Stimulated activated CD4-positive, alpha-beta T cell treated with anti-CD3 and anti-CD28 coated beads, Interleukin-2, amount 100 ng/mL, for 4 hours (primary cell): ENCODE measurements at places on chromosomes 12 and 14.

DNA sequence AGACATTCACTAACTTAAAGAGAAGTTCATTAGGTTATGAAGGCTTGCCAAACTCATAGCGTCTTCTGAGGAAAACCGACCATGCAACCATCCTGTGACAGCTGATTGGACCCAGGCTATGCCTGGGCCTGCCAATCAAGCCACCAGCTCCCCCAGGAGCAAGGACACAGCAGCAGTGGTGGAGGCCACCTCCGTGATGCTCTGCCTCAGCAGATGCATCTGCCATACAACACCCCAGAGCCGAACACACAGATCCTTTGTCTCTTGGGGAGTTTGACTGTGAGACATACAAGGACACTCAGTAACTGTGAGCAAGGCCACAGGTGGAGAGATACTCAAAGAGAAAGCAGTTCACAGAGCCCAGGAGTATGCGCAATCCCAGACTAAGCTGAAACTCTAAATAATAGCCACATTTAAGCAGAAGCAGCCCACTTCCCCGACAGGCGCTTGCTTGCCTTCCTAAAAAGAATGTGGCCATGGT lies 10.0 kb upstream of the CNIH1 start:
- DNase-seq = no peak

- no peak for DNase-seq
These were observed 32.7 kb downstream of the TSPAN11 start for GRCh38 chr12:30959110-30959710.

DNA sequence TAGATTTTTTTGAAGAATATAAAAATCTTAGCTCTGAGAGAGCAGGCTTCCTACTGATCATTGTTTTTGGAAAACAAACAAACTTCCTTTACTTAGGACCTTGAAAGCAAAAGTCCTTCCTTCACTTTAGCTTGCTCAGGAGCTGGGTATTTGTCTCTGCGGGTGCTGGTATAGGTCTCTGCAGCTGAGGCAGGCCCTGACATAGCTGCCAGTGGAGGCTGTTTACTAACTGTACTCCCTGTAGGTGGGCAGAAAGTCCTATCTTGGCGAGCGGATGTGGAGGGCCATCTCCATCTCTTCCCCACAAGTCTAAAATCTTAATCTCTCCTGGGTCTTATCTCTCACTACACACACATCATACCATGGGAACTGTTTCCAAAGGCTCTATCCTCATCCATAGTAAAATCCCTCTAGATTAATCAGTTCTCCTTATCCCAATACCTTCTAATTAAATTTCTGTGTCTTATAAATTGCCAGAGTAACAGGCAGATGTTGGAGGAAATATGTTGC lies 4.1 kb upstream of the MIA2 start:
- no peak for DNase-seq

DNA sequence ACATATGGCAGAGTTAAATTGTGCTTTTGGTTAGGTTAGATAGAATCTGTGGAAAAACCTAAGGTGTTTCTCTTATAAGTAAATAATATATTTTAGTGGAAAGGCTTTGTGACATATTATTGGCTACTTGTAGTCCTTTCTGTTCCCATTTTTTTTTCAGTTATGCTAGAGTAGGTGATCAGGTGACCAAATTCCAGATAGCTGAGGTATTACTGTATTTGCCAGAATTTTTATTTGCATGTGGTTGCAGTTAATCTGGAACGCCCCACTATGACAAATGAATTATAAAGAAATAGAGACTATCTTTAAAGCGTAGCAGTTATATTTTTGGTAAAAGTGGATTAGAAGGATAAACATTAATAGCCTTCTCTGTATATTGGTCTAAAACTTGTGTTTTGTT lies 52.0 kb downstream of the ARHGAP5 start:
- no peak for DNase-seq

DNA sequence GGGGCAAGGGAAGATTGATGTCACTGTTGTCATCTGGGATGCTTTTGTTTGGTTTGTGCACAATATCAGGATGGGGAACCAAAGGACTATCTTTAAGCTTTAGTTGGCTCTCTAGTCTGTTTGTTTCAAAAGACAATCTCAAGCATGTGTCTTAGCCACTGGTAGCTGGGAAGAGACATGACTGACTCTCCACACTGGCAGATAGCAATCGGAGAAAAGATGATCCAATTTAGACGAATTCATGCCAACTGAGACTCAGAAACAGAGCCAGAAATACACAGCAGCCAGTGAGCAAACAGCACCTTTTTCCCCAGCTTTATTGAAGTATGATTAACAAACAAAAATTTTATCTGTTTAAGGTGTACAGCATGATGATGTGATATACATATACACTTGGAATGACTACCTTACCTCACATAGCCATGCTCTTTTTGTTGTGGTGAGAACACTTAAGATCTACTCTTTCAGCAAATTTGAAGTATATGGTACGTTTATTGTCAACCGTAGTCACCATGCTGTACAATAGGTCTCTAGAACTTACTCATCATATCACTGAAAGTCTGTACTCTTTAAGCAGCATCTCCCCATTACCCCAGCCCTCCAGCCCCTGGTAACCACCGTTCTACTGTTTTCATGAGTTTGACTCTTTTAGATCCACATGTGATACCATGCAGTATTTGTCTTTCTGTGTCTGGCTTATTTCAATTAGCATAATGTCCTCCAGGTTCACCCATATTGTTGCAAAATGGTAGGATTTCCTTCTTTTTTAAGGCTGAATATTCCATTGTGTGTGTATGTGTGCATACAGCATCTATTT lies 50.6 kb downstream of the DUSP16 start:
- DNase-seq = no peak

DNA sequence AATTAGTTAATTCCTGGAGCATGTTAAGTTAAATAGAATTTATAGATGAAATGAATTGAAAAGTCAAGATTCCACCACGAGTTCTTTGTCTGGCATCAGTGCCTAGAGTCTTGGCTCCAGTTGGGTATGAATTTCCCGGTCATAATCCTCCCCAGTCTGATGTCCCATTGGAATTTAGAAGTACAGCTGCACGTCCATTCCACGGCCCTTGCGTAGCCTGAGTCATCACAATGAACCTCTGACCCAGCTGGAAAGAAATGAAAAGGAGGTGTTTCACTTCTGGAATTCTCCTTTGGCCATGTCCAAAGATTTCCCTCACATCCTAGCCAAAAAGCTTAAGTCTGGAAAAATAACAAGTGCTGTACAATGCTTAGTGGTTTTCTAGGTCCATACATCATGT lies 122.7 kb downstream of the KICS2 start:
- no peak for DNase-seq

DNA sequence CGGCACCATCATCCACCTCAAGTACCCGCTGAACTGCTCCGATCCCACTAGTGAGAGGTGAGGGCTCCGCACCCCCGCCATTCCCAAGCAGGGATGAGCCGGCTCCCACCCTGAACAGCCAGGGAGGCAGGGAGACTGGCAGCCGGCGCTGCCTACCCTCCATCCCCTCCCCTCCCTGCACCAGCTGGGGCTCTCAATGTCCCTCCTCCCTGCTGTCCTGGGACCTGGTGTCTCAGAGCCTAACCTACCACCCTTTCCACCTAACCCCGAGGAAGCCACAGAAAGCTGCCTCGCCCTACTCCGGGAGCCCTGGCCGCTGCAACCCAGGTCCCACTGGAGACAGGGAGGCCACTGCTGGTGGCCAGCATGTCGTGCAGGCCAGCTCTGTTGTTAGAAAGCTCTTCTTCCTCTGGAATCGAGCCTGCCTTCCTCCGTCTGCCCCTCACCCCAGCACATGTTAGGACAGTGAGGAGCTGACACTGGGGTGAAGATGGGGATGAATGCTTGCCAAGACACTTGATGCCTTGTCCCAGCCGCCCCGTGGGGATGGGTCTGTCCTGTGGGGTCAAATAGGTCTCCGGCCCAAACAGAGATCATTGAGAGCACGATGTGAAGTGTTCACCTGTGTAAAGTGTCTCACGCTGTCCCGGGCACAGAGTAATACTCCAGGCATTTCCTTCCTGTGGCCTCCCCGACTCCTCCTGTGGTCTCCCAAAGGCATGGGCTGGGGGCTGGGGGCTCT lies 1.1 kb downstream of the PTPN6 start:
- no peak for DNase-seq

GRCh38 chr12:15562263-15562662 lies 226.9 kb downstream of the EPS8 start:
- no peak for DNase-seq

DNA sequence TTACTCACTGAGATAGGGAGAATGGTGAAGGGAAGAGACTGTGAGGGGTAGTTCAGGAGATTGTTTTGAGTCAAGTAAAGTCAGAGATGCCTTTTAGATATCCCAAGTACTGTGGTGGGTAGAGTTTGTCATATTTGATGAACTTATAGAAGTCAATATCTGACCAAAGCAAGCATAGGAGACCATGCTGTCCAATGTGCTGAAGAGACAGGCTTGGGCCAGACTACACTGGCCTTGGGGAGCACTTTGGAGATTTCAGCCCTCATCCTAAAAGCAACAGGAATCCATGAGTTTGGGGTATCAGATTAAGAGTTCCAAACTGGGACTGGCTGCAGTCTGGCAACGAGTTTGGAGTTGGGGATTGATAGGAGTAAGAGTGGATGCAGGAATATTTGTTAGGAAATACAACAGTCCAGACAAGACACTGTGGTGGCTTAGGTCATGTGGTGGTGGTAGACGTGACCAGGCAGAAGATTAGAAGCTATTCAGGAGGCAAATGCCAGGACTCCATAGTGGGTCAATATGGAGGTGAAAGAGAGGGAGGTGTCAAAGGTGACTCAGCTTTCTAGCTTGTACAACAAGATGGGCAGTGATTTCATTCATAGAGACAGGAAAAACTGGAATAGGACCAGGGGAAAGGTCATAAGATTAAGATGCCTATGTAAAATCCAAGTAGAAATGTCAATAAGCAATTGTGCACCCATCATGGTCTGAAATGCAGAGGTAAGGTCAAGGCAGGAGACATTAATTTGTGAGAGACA lies 81.9 kb downstream of the FAR2 start:
- no peak for DNase-seq

- no peak for DNase-seq
These were observed 61.6 kb upstream of the ZFP36L1 start for GRCh38 chr14:68854421-68854820.

DNA sequence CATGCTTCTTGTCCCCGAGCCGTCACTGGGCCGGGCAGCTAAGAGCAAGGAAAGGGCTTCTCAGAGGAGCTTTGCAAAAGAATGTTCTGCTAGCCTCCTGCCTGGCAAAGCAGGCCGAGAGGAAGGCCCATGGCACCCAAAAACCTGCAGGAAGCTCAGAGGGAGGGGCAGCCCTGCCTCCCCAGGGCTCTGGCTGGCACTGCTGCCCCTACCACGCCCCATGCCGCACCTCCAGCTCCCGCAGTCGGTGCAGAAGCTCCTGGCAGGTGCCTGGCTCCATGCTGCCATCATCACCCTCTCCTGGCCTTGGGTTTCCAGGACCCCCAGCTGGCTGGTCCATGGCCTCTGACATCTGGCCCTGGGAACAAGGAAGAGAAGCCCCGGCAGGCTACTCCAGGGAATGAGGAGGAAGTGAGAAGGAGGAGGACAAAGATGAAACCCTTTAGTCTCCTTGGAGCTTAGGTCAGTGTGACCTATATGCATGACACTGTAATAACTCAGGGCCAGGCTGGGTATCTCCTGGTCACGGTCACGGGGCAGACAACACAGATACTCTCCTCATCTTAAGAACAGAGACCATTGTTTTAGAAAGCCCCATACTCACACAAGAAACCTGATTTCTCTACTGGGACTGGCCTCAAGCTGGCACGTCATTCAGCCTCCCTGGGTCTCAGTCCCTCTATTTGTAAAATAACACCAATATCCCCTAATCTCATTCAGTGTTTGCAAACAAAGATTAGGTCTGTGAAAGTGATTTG lies 24.3 kb downstream of the NCKAP5L start:
- no peak for DNase-seq

- DNase-seq = peak; percentile 13
These were observed 4.4 kb upstream of the C1RL start for GRCh38 chr12:7113389-7113871.

DNA sequence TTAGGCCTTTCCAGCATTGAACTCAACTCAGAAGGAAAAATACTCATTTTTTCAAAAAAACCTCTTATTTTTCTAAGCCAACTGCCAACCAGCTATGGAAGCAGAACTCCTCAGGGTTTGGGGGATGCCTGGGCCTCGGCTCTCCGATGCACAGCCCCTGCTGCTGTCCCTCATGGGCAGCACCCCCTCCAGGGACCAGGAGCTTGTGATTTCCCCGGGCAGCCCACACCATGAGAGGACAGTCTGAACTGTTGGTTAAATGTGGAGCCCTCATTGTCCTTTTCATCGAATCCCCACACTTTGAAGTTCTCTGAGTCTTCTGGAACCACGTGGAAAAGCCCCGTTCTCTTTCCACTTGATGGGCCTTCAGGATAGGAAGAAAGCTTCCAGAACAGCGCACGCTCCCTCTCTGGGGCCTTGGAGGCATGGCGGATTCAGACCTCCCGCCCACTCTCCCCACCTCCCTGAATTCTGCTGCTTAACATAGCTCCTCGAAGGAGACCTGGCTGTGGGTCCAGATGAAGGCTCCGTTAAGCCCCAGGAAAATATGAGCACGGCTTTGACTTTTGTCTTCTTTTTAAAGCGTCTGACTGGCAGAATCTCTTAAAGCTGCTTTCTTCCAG lies 156.6 kb downstream of the CALM1 start:
- DNase-seq = no peak

- no peak for DNase-seq
These were observed 138.9 kb downstream of the PLXNC1 start for GRCh38 chr12:94287245-94287628.

DNA sequence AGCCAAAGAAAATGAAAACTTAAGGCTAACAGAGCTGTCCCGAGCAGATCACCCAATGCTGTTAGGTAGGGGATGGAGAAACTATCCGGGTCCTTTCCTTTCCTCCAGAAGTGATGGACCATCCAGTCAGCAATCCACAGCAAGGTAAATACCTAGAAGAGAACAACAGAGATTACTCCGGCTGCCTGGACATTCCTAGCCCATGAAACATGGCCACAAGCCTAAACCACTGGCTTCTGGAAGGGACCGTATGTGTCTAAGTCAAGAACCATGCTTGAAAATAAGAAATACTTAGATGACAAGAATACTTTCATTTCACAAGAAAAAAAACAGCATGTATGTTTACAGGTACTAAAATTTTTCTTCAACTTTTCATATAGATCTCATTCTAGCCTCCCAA lies 152.9 kb downstream of the SLC41A2 start:
- no peak for DNase-seq

GRCh38 chr12:19434538-19434937 lies 4.8 kb upstream of the AEBP2 start:
- no peak for DNase-seq

DNA sequence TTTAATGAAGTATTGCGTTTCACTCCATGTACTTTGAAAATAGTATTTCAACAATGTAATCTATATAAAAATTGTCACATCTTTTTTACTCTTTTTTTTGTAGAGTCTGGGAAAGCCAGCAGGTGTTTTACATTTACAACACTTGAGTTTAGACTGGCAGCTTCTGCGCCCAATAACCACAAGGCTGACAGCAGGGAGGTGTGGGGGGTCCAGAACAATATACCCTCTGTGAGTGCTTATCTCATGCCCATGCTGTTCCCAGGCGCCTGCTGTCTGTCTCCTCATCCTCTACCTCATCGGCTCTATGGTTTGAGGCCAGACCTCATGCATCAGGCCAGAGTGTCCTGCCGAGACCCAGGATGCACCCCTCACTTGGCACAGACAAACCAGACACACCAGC lies 24.9 kb downstream of the FBRSL1 start:
- DNase-seq = no peak
